ENCODE measurements at places on chromosomes 12 and 14.

DNA sequence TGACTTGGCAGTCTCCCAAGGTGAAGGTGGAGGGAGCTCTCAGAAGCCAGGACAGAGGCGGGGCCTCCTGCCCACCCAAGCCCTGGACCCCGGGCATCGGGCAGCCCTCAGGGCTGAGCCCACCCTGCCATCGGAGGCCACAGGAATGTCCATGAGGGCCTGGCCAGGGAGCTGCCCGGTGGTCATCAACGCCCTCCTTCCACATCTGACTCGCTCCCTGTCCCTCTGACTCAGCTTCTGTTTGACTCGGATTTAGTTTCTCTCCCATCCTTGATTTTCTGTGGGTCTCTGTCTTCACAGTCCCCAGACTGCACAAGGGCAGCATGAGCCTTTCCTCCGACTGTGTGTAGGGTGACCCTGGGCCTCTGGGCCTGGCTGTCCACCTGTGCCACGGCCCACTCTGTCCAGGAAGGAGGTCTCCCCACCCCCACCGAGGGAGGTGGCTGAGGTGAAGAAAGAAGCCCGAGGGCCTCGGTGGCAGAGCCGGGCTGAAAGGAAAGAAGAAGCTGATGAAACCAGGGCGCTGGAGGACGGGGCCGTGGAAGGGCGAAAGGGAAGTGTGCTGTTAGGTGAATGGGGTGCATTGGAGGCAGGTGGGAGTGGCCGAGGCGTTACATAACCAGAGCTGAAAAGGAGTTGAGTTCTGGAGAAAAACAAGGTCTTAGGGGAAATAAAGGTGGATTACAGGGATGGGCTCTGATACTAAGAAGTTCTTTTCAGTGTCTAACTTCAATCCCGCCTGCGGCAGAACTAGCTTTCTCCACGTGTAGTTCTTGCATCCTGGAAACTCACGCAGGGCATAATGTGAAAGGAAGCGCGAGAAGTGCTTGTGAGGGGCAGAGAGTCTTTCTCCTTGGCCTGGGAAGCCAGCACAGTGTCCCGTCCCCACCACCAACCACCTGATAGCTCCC is 16.7 kb upstream of the TMEM106C start:
- DNase-seq, result no peak

DNA sequence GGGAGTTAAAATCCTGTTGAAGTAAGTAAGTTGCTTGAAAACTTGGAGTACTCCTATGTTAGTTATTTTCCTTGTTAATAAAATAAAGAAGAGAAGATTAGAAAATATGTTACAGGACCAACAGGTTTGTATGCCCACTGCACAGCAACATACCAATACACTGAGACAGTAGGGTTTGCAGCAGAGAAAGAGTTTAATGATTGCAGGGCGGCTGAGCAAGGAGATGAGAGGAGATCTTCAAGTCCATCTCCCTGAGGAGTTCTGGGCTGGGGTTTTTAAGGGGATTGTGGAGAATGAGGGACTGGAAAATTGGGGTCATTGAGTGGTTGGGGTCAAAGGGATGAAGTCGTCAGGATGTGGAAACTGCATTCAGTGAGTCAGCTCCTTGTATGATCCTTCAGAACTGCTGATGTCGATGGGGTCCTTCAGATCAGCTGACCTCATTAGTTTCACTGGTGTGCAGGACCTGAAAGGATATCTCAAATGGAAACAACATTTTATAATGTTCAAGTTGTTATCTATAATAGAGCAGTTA is 4.3 kb upstream of the HSD17B6 start:
- no peak for DNase-seq

- no peak for DNase-seq
Measured at GRCh38 chr14:77838831-77839511, 39.1 kb downstream of the ADCK1 start.

DNA sequence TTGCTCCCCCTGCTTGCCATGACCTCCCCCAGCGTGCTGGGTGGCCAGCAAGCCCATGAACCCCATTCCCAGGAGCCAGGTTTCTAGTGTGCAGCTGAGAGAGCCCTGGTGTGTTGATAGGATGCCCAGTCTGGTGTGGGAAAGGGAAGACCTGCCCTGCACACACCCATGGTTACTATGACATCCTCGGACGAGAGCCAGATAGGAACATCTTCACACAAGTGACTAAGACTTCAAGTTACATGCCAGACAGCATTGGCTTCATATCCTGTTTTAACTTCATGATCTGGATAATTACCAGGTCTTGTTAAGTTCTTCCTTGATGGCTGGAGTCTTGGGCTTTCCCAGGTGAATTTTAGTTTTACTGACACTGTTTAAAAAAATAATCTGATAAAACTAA is 196.6 kb upstream of the EGLN3 start:
- DNase-seq, result no peak

DNA sequence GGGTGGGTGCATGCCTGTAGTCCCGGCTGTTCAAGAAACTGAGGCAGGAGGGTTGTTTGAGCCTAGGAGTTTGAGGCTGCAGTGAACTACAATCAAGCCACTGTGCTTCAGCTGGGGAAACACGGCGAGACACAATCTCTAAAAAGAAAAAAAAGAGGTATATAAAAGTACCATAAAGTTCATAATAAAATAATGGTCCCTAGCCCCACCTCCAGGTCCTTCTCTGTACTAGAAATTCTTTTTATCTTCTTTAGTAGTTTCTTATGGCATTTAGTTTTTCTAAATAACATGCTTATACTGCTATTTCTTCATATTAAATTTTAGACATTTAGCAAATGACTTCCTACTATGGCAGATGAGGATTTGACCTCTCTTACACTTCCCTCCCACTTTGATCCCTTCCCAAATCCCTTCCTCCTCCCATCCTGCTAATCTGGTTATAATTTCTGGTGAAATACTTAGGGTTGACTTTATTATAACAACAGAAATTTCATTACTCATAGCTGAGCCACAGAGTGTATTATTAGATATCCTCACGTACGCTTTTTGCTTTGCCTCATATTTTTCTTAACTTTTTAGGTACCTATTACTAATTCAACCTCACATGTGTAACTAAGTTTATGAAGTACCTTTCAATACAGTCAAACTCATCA is 94.7 kb downstream of the SLC41A2 start:
- DNase-seq, result no peak

GRCh38 chr14:87877877-87878276 is 115.1 kb downstream of the GALC start:
- DNase-seq, result no peak

- DNase-seq, result peak; percentile 88
Measured at GRCh38 chr14:68089146-68089731, 269.7 kb downstream of the RAD51B start.

DNA sequence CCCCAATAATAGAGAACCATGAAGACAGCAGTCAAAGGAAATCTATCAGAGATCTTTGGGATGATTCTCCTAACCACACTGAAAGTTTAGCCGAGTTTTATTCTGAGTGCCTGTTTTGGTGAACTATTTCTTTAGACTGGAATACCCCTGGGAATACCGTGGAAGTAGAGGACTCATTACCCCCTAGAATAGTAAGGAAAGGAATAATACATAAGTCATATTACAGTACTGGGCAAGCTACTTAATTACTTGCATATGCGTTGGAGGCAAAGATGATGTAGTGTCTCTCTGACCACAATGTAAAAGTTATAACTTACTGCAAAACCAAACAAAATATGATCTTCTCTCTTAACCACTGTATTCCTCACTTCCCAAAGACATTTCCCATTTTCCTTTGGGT is 25.5 kb downstream of the ZC2HC1C start:
- no peak for DNase-seq
